ENCODE measurements at places on chromosomes 1 and 21. TPM values are rescaled to one million over a fixed set of nuclear protein-coding genes. Genes with fewer than 3 reads are reported as not detected.

Gene ASPM
- 65.6 TPM for total RNA-seq

Gene IFI44L
- 50.8 TPM for total RNA-seq

Gene TEX38
- not detected for total RNA-seq

Gene SYCP1
- not detected for total RNA-seq

Gene SLC44A3
- not detected for total RNA-seq

Gene AGT
- not detected for total RNA-seq

Gene PPIAL4G
- 0.68 TPM for total RNA-seq

Gene COL24A1
- not detected for total RNA-seq

Gene KCND3
- not detected for total RNA-seq

Gene HTR6
- not detected for total RNA-seq

Gene LCE6A
- not detected for total RNA-seq

Gene GBP3
- 34.0 TPM for total RNA-seq

Gene ARMH1
- 93.6 TPM for total RNA-seq

Gene PROX1
- total RNA-seq, result not detected

Gene EFNA1
- total RNA-seq, result not detected

Gene GUCA2B
- total RNA-seq, result not detected

Gene LAMB3
- total RNA-seq, result 1.6 TPM

Gene C8B
- not detected for total RNA-seq

Gene TADA1
- total RNA-seq, result 15.9 TPM

Gene TMPRSS15
- not detected for total RNA-seq

Gene CFAP74
- not detected for total RNA-seq

Gene NR1I3
- not detected for total RNA-seq

Gene IPO9
- 62.8 TPM for total RNA-seq

Gene KCNE1
- 0.32 TPM for total RNA-seq

Gene MXRA8
- 0.11 TPM for total RNA-seq

Measured in T-helper 2 cell treated with Interferon-gamma antibody and Interleukin-4, amounts not matched to agents 100 ng/mL and 5 ng/mL, for 36 hours (primary cell).